ENCODE measurements at places on chromosomes 6 and 20.

GRCh38 chr6:113585246-113585645 lies 271.9 kb upstream of the MARCKS start:
- DNase-seq = no peak

DNA sequence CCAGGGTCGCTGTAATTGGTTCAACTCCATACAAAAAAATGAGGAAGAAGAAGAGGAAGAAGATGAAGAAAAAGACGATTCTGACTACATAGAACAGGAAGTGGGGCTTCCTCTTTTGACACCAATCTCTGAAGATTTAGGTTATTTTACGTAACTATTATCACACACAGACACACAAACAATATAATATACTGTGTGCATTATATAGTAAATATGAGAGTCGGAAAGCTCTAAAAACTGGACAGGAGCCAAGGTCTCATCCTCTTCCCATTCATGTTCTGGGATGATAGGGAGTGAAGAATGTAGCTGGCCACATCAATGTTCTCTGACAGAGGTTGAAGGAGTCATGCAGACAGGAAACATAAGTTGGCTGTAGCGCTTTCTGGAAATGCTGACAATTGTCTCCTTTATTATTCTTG lies 13.3 kb downstream of the RSPH4A start:
- DNase-seq = peak; percentile 5

DNA sequence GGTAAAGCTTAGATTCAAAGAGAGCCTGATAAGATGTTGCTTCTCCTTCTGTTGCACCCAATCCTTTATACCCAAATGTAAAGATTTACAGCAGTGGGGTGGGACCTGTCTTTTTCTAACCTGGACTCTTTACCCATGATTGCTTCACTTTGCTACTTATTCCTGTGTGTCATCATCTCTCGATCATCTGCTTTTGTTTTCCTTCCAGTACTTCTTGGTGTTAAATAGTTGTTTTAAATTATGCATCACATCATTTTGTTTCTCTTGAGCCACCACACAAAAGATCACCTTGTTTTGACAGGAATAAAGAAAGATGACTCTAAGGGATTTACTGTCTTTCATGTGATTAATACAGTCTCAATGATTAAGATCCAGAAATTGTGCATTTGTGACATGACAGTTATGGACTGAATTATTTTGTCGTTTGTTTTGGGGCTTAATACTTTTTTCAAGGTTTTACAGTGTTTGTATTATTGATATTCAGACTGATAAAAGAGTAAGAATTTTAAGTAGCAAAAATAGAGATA lies 123.1 kb downstream of the CDKAL1 start:
- DNase-seq = no peak

DNA sequence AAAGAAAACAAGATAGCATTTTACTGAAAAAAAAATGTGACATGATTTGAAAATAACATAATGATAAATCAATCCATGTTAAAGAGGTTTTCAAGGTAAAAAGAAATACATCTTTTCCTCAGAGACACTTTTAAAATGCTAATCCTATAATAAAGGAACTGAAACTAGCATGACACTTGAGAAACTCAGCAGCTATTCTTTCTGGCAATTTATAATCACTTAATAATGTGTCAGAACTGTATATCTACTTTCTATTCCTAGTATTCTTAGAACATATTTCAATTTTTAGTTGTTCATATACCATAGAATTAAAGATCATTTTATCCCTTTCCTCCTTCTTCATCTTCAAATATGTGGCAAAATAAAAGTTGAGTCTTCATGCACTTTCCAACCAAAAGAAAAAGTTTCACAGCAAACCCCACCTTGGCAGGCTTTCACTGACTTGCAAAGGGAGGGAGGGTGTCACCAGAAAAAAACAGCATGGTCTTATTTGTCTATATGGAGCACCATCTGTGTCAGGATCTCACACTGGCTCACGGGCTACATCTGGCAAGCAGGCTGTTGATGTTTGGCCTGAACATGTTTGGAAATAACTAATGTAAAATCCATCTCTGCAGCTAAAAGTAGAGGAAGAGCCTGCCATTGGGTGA lies 48.5 kb downstream of the FHL5 start:
- DNase-seq = peak; percentile 77

DNA sequence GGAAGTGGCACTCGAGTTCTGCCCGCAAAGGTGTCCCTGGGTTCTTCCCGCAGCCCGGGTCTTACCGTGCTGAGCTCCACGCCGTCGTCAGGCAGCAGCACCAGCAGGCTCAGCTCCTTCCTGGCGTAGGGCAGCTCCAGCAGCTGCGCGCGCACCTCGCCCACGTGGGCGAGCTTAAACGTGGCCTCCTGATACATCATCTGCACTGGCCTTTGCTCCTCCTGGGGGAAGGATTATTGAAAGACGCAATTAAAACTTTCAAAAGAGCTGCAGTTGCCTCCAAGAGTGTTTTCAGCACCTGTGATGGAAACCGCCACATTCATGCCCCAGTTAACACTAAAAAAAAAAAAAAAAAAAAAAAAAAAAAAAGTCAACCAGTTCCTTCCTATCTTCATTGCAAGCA lies 11.3 kb downstream of the SERPINB9 start:
- no peak for DNase-seq

DNA sequence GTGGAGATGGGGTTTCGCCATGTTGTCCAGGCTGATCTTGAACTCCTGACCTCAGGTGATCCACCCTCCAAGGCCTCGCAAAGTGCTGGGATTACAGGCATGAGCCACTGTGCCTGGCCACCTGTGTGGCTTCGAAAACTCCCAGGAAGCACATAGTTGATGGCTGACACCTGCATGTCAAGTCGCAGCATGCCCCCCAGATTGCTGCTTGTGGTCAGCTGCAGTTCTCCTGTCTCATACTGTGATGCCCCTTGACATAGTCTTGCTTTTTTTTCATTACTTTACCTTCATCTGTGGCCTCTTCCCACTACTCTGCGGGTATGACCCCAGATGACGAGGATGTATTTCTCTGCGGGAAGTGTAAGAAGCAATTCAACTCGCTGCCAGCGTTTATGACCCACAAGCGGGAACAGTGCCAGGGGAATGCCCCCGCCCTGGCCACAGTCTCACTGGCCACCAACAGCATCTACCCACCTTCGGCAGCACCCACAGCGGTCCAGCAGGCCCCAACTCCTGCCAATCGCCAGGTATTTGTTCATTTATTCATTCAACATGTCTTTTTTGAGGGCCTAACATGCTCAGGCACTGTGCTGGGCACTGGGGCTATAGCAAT lies 13.1 kb downstream of the ZNF341 start:
- DNase-seq = no peak

GRCh38 chr20:32017711-32018251 lies 7.5 kb downstream of the CCM2L start:
- peak; percentile 91 for DNase-seq

GRCh38 chr20:51480507-51481270 lies 61.8 kb downstream of the NFATC2 start:
- no peak for DNase-seq

DNA sequence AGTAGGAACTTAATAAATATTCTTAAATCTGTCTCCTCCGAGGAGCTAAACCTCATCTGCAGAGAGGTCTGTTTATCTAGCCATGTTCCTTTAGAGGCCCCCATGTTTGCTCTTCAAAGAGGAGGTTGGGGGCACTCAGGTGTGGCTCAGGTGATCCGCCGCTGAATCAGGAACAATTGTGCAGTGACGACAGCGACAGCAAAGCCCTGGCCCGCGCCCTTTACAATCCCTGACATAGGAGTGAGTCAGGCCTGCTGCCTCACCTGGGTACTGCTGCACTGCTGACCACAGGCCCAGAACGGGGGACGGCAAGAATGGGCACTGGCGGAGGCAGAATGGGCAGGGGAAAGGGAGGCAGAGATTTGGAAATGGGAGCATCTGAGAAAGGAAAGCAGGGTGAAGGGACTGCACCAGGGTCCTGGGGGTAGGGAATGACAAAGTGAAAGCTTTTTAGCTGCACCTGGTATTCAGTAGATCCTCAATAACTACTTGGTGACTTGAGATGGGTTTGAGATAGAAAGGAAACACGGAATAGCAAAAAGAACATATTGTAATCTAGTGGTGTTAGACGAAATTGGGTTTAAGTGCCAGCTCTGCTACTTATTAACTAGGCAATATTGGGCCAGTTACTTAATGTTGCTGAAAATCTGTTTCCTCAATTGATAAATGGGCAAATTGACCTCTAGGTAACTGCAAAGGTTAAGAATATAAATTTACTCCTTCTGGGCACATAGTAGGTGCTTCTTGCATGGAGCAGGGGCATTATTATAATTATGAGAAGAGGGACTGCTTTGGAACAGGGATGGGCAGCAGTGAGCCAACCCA lies 5.4 kb upstream of the IER3 start:
- DNase-seq = no peak

DNA sequence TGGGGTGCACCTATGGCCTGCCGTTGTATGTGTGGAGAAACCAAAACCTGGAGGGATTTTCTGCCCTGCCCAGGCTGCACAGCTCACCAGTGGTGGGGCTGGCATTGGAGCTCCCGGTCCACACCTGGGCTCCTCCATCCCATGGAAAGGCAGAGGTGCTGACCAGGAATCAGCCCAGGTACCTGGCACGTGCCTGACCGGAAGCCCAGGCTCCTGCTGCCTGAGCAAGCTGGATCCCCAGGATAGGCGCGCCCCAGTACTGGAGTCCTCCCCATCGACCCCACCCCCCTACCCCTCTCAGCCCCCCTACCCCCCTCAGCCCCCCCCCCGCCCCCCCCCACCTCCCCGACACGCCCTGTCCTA lies 39.9 kb upstream of the HMGA1 start:
- no peak for DNase-seq

GRCh38 chr6:7270320-7271204 lies 42.4 kb downstream of the SSR1 start:
- peak; percentile 59 for DNase-seq

- no peak for DNase-seq
Observed at GRCh38 chr6:10759884-10760329, 12.3 kb downstream of the TMEM14B start.

DNA sequence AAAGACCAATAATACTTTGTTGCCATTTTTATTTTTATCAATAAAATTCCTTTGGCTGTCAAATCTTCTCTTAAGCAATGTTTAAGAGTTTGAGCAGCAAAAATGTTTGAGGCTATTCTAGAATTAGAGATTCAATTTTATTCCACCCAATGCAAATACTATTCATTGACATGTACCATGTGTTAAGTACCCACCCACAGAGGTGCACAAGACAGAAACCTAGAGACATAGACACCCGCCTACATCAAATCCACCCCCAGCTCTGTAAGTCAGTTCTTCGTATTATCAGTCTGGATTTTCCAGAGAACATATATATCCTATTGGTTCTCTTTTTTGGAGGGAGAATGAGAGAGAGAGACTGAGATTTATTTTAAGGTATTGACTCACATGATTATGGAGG lies 463.7 kb downstream of the EPM2A start:
- no peak for DNase-seq

- no peak for DNase-seq
Observed at GRCh38 chr20:19695081-19695480, 63.0 kb upstream of the RIN2 start.

- DNase-seq = no peak
Observed at GRCh38 chr6:24981386-24981760, 45.6 kb upstream of the RIPOR2 start.

DNA sequence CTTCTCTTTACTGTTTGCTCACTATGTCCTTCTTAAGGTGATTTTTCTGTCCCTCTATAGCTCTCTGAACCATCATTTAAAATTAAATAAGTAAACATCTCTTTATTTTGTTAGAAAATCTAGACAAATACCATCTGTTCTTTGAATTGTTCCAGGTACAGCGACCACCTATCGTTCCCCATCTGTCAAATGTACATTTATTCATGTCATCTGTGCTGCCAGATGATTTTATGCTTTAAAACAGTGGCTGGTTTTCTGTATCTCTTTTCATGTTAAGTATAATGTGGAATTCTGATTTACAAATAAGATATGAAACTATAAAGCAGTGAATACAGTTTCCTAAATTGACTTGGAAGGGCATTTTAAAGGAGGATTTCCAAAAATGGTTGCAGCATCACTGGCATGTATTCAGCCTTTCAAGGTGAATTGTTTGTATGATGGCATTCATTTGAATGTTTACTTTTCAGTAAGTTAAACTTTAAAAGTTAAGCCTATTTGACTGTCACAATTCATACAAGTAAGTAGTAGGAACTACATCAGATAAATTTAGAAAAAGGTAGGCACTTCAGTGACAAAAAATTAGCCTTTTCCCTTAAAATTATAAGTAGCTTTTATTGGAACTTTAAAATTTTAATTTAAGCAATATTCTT lies 92.6 kb upstream of the CLVS2 start:
- DNase-seq = no peak

Data from RPMI8226 (cell line).